CD4-positive, alpha-beta T cell treated with Interleukin-4 for 4 hours (primary cell): ENCODE measurements at places on chromosomes 4 and X.

DNA sequence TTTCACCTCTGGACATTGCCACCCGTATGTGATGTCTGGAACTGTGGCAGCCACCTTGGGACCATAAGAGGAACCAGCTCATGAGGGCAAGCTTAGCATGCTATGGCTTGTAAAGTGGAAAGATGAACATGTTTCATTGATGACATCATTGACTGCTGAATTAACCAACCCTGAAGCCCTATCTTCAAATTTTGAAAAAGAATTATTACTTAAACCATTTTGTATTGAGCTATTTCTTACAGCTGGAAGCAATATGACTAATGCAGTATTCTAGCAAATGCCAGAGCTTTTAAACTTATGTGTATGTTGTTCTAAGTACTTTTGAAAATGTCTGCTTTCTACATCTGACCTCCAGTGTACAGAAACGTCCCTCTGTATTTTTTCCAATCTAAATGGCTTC, 18.1 kb downstream of the GUCY2F start:
- no peak for DNase-seq

DNA sequence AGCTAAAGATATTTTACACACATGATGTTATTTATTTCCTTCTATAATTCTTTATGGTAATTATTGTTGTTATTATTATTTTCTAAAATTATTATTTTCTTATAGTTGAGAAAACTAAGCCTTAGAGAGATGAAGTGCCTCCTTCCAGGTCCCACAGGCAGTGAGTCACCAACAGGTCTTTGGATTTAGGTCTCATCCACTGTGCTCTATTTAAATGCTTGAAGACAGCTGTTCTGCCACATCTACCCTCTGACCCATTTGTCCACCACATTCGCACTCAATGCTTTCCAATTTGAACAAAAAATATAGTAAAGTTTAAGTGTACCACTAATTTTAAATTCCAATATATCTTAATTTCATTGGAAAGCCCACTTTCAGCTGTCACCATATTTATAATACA, 566.4 kb downstream of the PPARGC1A start:
- no peak for DNase-seq

DNA sequence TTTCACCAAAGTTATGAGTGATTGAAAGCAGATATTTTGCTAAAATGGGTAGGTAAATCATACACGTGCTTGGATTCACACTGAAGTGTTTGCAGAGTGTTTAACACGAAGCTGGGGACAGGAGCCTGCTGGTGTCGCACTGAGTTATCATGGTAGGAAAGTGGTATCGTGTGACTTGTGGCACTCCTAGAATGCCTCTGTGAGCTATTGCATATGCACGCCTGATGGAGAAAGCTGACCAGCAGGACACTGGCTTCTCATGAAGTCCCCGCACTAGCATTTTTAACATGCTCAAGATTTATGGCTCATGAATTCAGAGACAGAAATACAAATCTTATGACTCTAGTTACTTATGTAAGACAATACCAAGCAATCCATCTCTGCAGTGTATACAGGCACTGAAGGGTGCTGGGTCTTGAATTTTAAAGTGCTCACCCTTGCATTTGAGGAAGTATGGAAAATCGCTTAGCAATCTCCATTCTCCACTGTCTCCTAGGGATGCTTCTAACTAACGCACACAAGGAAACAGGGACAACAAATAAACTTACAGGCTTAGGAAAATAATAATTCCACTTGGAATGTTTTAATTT, 19.8 kb downstream of the VCX3B start:
- no peak for DNase-seq

DNA sequence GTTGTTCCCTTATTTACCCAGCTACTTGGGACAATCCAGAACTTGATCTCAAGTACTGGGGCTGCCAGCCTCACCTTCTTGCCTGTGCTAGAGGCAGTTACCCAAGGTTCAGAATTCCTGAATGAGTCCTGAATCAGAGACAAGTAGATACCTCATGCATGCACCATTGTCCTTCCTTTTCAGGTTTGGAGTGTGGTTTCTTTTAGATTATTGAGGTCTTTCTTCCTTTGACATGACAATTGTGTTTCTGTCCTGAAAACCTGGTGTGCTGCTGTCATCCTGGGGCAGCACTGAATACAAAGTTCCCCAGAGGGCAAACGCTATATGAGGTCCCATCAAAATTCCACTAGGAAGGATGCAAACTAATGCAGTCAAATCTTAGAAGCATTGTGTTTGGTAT, 3.5 kb downstream of the CXCL2 start:
- no peak for DNase-seq

DNA sequence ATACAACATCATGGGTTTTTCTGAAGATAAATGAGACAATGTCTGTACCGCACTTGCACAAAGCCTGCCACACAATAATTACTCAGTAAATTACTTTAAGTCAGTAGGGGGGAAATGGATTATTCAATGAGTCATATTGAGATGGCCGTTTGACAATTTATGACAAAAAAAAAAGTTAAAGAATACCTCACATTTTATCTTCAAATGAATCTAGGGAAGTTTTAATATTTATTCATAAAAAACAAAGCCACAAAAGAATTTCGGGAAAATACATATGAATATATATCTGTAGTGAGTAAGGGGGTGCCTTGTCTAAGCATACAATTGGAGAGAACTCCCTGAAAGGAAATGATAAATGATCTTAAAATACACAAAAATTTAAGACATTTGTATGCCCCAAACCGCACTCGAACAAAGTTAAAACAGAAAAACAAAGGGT, 197.0 kb upstream of the SLC7A11 start:
- no peak for DNase-seq

- DNase-seq: no peak
Measured at GRCh38 chr4:89468602-89469001, 161.0 kb upstream of the GPRIN3 start.

GRCh38 chr4:37765741-37766140, 60.7 kb upstream of the PGM2 start:
- DNase-seq: no peak

DNA sequence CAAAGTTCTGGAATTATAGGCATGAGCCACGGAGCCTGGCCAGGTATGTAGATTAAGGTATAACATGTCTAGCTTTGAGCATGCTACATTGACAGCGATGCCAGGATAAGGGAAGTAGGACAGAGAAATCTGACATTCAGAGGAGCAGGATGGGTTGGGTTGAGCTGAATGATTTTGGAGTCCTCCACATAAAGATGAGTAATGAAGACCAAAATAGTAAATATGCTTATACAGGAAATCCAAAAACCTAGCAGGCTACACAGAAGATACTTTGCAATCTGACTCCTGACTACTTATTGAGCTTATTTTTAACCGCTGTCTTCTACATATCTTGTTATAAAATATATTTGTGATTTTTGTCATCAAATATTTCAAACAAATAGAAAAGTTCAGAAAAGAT, 69.7 kb downstream of the PDGFC start:
- no peak for DNase-seq

GRCh38 chr4:149136951-149137620, 678.6 kb downstream of the IQCM start:
- no peak for DNase-seq

DNA sequence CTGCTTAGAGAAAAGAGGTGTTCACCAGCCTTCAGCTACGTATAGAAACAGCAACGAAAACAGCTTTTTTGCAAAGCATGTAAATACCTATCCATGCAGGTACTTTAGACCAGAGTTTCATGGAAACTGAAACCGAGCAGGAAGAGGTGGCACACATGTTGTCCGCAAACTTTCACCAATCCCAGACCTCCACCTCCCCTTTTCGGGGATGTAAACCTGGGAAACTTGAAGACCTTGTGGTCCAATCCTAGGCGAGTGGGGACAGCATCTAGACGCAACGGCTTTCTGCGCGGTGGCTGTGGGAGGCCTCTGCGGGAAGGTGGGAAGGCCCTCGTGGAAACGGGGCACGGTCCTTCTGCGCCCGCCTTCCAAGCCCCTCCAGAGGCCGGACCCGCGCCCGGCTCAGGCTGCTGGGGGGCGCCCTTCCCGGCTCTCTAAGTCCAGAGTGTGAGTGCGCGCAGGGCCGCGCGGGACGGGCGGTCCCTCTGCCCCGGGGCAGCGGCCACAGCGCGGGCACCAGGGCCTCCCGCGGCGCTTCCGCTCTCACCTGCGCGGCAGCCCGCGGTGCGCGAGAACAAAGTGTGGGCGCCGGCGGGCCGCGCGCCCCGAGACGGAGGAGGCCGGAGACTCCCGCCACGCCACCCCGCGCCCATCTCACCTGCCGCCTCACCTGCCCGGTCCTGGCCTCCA, 830 bp upstream of the SHROOM2 start:
- no peak for DNase-seq

DNA sequence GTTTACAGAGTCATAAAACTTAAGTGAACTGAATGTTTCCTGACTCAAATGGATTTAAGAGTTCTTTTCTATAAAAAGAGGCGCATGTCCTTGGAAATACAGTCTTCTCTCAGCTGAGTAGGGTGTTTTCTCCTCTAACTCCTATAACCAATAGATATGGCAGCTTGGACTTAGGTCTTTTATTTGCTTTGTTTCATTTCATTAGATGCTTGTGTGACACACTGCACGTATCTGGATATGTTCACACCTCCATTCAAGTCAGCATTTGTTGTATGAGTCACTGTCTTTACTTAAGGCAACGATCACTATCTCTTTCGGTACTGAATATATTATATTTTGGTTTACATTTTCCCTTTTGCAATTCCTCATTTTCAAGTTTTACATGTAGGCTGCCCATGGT, 136.6 kb downstream of the ARSF start:
- no peak for DNase-seq

DNA sequence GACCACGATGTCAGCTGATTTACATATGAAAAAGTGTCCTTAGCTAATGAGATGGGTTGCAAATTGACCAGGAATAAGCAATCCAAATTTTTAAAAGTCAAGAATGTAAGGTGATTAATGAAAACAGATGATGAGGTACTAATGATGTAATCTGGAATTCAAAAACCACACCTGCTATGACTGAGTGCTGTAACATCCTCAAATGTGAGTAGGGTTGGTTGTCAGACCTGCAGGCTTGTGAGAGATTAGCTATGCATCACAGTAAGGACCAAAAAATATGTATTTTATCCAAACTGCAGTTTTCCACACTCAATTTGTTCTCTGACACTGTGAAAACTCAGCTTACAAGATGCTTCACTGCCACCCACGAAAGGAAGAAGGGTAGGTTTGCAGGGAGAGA, 242.5 kb downstream of the OPHN1 start:
- DNase-seq: no peak

DNA sequence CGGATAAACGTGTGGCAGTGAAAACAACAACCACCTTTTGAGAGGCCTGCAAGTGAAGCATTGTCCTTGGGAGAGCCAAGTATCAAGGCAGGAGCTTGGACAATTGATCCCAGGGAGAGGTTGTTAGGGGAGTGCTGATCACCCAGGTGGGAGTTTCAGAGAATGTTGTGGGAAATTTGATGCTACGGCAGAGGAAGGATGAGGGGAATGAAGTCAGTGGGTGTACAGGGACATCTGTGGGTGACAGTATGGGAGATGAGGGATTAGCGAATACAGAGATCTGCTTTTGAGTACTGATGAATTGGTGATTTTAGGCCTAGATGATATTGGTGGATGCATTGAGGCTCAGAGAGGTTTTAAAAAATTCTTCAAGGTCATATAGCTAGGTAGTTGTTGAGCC, 4.3 kb downstream of the GNL3L start:
- DNase-seq: no peak

DNA sequence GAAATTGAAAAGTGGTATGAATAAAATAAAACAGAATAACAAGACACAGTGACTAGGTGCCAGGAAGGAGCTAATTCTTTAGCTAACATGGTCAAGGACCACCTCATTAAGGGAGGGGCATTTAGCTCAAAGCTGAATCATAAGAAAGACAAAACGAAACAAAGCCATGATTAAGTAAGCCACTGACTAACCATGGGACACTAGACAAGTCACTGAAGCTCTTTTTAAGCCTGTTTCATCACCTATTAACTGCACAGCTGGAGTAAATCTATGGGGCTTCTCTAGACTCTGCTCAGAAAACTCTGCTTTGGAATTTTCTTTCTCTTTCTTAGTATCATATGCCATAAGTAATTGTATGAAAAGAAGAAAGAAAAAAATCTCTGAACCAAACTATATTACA, 49.8 kb upstream of the C1QTNF7 start:
- no peak for DNase-seq

DNA sequence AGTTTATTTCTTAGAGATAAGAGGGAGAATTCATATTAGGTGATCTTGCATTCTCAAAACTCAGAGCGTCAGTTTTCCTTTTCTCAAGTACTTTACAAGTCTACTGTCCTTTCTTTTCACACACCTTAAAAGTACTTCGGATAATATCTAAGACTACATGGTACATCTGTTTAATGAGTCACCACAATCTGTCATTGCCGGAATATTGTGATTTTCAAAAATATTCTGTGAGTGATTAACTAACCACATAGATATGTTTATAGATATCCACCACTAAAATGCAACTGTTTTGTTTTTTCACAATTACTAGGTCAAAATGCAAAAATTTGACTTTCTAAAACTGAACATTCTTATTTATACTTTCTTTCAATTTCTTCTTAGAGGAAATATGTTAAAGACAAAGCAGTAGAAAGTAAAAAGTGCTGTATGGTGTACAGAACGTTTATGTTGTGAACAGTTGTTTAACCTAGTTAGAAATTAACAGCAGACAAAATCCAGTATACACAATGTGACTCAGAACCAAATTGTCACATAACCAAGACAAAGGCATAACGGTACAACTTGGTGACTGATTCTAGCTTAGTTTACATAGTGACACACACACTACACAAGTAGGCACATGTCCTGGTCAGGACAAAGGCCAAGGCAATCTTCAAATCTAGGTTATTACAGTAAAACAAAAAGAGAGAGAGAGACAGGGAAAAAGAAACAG, 482.9 kb downstream of the NAF1 start:
- DNase-seq: no peak

- no peak for DNase-seq
Measured at GRCh38 chrX:107485013-107485412, 35.6 kb downstream of the FRMPD3 start.

DNA sequence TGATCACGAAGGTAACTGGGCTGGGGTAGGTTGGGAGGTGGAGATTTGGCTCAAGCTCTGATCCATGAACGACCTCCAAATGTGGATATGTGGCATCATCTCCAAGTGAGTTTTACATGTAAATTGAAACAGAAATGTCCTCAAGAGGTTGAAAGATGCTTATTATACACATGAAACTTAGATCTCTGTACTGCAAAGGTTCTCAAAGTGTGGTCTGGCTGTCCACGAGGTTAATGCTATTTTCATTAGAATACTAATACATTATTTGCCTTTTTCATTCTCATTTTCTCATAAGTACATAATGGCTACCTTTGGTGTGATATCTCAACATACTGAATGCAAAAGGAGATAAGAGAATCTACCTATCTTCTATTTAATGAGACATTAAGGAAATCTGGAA, 198.2 kb downstream of the RASL11B start:
- no peak for DNase-seq

DNA sequence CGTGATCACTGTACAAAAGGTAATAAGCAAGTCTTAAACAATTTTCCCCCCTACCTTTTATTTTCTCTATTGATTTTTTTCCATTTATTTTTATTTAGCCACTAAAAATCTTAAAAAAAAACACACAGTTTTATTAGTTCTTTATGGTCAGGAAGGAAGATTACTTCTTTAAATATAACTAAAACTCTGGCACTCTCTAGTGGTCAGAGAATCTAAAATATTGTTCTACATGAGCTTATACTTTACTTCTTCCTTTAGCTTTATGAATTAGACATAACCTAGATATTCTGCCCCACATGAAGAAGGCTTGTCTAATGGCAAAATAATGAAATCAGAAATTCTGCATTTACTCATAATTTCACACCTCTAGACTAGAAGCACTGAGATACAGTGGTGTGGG, 135.2 kb downstream of the PDE5A start:
- DNase-seq: no peak

- no peak for DNase-seq
Measured at GRCh38 chr4:185112104-185112503, 31.0 kb upstream of the SLC25A4 start.
